Activated CD4-positive, alpha-beta T cell treated with anti-CD3 and anti-CD28 coated beads, Interleukin-10, Interleukin-2, amounts not matched to agents 100 ng/mL and 50 ng/mL, durations not matched to agents 16 hours and 8 hours (primary cell): ENCODE measurements at places on chromosomes 5 and 9.

DNA sequence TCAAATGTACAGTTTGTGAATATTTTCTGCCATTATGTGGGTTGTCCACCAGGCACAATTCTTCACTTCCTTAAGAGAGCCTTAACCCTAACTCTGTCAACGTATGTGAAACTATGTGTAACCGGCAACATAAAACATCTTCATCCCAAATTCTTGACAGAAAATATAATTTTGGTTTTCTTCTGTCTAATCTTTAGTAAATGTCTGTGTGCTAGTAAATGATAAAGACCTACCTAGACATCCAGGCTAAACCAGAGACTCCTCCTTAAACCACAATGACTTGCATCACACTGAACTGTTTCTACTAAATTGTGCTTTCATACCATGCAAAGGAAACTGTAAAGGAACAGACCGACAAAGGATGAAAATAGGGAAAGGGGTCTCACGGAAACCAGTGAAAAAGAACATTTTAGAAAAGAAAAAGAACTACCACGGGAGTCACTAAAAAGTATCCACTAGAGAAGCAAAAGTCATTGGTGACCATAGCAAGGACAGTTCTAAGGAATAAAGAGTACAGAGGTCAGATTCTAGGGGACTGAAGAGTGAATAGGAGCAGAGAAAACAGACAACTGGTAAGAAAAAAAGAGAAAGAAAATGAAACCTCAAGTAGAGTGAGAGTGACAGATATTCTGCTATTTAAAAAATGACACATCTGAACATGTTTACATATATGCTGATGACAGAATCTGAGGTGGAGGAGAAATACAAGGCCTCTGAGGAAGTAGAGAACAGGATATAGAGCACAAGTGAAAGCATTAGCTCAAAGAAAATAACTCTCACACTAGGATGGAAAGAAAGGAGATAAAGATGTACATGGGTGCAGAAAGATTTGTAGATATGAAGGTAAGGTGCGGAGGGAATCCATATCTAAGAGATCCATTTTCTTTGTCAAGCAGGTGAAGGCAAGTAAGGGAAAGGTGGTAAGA, 49.4 kb downstream of the FNIP1 start:
- DNase-seq = peak; percentile 53

DNA sequence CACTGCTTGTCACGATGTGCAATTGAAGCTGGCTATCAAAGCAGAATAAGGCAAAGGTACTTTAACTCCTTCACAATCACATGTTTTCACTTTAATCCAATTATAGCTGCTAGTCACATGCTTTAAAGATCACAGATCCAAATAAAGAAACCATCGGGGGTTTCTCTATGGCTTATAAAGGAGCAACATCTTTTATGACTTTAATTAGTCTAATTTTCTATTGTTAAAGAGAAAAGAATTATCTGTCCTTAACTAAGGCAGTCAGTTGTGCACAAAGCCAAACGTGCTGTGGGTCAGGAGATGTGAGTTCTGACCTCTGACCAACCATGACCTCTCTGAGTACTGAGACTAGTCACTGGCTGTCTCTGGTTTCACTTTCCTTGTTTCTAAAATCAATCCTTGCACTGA, 561.1 kb downstream of the RAB3C start:
- no peak for DNase-seq

DNA sequence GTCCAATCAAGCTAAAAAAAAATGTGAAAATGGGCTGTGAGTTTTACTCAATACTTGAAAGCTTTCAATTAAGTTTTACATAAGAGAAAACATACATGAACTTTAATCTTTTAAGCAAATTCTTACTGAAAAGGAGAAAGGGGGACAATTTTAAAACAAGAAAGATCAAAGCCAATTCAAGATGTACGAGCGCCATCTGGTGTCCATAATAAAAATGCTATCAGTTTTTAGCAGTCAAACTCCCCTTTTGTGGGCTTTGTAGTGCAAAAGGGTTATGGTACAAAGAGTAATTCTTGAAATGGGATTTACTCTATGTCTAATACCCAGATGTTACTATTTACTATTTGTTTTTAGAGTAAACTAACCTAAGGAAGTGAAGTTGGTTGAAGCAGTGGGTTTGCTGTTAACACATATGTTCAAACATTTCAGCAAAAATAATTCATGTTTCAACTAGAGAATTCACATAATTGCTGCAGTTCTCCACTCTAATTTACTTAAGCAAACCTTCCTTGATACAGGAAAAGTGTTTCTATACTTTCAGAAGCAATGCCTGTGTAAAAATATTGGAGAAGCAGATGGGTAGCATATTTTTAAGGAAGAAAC, 228.2 kb upstream of the TYRP1 start:
- peak; percentile 17 for DNase-seq

DNA sequence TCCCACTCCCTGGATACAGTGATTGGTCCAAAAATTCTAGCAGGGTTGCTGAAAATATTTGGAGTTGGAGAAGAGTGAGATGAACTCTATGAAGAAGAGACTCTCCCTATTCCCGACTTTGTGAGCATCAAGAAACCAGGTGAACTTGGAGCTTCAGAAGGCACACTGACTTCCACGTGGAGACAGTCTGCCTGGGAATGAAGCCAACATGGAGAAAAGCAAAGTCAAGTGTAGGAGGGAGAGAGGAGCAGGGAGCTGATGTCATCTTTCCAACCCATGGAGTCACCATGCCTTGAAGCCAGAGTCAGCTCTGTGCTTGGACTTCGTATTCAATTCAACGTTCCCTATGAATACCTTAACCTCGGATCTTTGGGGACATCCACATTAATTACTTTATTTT, 125.1 kb downstream of the NPR3 start:
- DNase-seq = no peak

DNA sequence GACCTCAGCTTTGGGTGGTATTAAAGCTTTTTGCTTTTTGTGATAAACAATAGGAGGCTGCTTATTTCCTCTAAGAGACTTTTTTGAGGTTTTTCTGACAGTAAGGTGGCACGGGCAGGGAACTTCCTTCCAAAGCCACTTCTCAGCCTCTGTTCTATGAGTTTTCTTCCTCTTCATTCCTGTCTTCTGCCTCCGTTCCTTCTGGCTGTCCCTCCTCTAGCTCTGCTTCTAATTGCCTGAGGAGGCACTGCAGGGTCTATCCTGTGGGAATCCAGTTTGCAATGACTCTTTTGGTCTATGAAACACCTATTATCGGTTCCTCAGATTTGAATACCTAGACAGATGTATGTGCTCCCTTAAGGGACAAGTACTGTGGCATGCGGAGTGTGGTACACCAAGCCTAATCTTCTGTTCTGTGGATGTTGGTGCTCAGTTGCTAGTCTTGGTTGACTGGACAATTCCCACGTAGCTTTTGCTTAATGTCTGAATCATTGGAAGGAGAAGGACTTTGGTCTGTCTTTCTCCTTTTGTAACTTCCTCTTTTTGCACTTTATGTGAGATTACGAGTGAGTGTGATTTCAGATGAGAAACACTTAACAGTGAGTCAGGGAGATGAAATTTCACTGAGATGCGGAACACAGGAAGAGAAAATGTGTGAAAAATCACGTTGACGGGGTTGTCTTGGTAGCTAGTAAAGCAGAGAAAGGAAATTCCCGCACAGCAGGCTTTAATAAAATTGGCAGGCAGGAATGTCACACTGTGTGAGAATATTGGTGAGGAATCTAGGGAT, 305.2 kb downstream of the EFNA5 start:
- no peak for DNase-seq

DNA sequence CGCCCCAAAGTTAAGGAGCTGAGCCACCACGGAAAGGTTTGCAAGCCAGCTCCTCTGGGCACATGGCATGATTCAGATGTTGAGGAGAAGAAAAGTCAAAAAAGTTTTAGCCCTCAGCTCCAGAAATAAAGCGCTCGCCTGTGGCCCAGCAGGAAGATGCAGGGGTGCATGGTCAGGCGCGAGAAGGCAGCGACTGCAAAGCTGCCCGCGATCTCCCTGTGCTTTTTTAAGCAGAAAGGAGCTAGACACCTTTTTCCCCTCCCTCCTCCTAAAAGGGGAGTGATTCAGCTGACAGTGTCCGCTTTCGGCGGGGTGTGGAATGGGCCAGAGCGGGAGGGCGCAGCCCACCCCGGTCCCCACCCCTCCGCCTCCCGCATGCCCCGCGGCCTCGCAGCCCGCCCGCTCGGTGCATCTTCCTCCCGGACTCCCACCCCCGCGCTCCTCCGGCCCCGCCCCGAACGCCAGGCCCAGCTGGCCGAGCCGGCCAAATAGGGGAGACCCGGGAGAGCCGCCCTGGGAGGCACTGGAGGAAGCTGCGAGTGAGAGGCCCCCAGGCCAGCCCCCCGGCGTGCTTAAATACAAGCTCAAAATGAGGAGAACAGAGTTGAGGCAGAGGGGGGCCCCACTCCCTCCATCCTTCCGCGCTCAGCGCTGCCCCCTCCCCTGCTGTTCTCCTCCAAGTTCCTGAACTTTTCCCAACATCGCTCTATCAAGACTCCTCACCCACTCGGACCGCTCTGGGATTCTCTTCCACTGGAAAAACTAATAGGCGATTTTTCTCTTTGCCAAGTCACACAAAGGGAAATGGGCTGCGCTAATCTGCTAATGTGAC, at the start of gene ADAMTS12:
ADAMTS12 (minus strand) TSS at position 203 of the 832 bp plus-strand sequence; CDS start at position 69, 134 bp downstream.
- DNase-seq = no peak
